ENCODE measurements at places on chromosomes 16 and 17. TPM values are rescaled to one million over a fixed set of nuclear protein-coding genes. Genes with fewer than 3 reads are reported as not detected.

GRCh38 chr16:53922807-53923571, 219.0 kb downstream of the FTO start:
- no peak for DNase-seq

The ABCC12 gene
- polyA plus RNA-seq: 0.12 TPM

DNA sequence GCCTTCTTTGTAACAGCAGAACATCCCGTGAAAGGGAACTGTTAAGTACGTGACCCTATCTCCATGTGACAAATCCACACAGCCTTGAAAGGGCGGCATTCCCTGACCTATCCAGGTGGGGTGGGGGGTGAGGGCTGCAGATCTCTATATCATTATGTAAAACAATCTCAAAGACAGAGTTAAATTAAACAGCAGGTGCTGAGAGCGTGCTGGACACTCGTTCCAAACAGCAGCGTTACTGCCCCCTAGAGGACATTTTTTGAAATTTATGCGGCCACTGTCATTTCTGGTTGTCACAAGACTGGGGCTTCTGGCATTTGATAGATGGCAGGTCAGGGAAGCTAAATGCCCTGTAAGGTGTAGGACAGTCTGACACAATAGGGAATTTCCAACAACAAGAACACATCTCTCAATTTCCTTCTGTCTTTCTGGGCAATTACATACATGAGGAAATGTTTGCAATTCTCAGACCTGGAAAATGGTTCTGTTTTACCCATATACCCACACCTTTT, 6.7 kb upstream of the SLC25A39 start:
- DNase-seq: peak; percentile 75

GRCh38 chr17:77846531-77847085, 111.9 kb upstream of the TNRC6C start:
- no peak for DNase-seq

The TSNAXIP1 gene
- 2.7 TPM for polyA plus RNA-seq

DNA sequence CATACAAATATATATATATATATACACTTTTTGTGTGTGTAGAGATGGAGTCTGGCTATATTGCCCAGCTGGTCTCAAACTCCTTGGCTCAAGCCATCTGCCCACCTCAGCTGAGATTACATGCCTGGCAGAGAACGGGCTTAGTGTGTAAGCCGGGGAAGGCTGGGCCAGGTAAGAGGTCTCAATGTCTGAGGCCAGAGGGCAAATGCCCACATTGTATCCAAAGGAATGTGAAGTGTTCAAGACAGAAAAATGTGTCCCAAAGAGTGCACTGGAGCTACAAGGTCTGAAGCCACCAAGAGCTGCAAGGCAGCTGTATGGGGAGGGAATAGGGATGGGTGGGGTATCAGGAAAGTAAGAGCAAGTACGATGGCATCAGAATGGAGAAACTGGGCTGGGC, 8.8 kb downstream of the CD2BP2 start:
- no peak for DNase-seq

- DNase-seq: no peak
These were observed 123.6 kb downstream of the MSI2 start for GRCh38 chr17:57379895-57380434.

DNA sequence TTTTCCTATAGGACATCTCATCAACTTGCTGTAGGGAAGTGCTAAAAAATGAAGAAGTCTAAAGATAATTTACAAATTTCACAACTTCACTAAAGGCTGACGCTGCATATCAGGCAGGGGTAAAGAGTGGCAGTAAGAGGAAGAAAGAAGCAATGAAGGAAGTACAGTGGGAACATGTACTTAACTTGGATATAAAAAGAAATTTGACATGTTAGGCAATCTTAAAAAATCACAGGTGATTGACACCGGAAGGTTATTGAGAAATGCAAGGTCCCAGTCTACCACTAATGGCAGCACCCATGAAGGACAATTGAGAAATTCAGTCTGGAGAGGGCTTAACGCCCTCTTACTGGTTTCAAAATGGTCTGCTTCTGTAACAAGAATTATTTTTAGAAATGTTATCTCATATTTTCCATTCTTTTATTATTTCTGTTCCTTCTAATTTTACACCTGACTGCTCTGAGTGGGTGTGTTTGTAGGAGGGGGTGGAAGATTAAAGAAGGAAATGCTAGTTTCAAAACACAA, 358.1 kb downstream of the KCNJ2 start:
- no peak for DNase-seq

GRCh38 chr16:61987474-61988012, 48.7 kb downstream of the CDH8 start:
- no peak for DNase-seq

- DNase-seq: no peak
These were observed 3.6 kb downstream of the PECAM1 start for GRCh38 chr17:64387145-64387473.

- DNase-seq: no peak
These were observed 18.2 kb downstream of the RHOT1 start for GRCh38 chr17:32160526-32160925.

DNA sequence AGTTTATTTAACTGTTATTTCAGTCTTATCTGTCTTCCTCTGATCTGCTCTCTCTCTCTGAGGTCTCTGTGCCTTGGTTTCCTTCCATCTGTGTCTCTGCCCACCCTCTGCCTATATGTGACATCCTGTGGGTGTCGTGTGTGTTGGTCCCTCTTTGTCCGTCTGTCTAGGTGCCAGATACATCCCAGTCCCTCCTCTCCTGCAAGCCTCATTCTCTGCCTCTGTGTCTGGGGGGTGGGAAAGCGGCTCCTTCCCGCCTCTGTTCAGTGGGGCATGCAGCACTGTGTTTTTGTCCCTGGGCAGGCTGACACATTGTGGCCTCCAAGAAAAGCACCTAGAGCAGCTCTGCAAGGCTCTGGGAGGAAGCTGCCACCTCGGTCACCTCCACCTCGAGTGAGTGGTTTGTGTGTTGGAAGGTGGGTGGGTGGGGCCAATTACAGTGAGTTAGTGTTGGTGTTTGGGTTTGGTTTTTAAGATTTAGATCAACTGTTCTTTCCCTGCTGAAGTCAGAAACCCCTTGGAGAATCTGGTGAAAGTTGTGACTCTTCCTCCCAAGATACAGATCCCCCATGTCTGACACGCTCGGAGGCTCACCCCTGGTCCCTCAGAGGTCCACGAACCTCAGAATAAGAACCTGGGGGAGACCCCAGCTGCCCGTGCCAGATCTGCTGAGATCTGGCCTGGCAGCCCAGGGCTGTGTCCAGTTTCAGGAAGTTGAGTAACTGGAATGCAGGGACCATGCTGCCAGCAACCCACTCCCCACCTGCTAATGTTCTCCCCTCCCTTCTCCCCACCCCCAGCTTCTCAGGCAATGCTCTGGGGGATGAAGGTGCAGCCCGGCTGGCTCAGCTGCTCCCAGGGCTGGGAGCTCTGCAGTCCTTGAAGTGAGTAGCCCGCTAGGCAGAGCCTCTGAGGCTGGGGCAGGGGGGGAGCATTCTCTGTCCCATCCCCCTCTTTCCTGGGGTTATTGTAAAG, 50.9 kb upstream of the CPNE2 start:
- DNase-seq: no peak

The KRT28 gene
- not detected for polyA plus RNA-seq

- no peak for DNase-seq
These were observed 49.0 kb upstream of the CRYM start for GRCh38 chr16:21327046-21327445.

GRCh38 chr17:17856386-17856785, 19.6 kb upstream of the SREBF1 start:
- DNase-seq: no peak

- DNase-seq: no peak
These were observed 73.5 kb downstream of the GTF3C1 start for GRCh38 chr16:27476240-27476639.

DNA sequence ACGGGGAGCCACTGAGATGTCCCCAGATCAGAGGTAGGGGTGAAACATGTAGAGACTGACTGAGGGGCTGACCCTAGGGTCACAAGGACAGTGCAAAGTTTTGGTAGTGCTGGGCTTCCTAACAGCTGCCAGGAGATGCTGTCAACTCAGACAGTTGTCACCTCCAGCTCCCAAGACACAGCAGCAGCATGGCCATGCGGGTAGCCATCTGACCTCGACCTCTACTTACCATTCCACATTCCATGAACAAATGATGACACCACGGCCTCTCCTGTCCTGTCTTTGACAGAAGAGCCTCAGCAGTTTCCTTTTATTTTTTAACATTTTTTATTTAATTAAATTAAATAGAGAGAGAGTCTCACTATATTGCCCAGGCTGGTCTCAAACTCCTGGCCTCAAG, 65.3 kb upstream of the NFAT5 start:
- DNase-seq: no peak
